ENCODE measurements at places on chromosomes 1 and 21.

- DNase-seq: no peak
Observed at GRCh38 chr1:46179138-46180081, 3.1 kb upstream of the P3R3URF start.

DNA sequence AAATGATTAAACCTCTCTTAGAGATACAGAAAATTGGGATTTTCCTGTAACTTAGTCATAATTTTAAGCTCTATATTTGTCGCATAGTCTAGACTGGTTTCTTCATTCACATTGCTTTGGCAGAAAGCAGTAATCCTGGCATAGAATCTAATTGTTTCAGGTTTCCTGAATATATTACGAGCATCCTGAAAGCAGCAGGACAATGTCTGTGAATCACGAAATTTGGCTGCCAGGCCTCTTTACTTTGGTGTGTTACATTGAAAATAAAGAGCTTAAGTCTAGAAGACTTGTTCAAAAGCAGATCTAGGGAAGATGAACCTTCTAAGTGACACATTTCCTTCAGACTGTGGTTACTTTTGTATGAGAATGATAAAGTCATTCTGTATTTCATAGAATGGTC, 72.2 kb downstream of the TDRD5 start:
- DNase-seq: no peak

GRCh38 chr1:18943914-18944572, 12.4 kb downstream of the IFFO2 start:
- DNase-seq: no peak

- no peak for DNase-seq
Observed at GRCh38 chr1:13769830-13770229, 69.8 kb downstream of the PRDM2 start.

- no peak for DNase-seq
Observed at GRCh38 chr1:59698386-59698785, 116.4 kb upstream of the HOOK1 start.

DNA sequence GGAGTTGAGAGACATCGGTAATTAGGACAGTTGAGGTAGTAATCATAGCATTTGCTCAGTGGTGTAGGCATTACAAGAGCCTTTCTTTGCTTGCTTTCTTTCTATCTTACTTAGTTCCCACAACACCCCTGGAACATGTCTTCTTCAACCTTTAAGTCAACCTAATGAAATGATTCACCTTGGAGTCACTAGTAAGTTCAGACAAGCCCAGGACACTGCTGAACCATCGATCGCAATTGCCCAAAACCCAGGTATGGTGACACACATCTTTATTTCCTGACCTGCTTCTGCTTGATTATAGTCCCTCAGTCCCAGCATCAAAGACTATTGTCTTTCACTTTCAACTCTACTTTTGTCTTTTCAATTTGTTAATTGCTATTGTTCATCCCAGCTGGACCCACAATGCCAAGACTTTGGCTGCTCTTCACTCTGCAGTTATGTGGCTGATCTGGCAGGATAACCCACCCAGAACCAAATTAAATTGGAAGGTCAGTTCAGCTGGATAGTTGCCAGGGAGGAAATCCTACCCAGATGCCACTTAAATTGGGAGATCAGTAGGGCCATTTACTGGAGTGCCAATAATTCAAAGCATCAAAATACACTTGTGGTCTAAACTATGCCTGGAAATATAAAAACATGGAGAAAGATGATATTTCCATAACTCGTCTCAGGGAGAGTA, 272.9 kb downstream of the RWDD3 start:
- no peak for DNase-seq

DNA sequence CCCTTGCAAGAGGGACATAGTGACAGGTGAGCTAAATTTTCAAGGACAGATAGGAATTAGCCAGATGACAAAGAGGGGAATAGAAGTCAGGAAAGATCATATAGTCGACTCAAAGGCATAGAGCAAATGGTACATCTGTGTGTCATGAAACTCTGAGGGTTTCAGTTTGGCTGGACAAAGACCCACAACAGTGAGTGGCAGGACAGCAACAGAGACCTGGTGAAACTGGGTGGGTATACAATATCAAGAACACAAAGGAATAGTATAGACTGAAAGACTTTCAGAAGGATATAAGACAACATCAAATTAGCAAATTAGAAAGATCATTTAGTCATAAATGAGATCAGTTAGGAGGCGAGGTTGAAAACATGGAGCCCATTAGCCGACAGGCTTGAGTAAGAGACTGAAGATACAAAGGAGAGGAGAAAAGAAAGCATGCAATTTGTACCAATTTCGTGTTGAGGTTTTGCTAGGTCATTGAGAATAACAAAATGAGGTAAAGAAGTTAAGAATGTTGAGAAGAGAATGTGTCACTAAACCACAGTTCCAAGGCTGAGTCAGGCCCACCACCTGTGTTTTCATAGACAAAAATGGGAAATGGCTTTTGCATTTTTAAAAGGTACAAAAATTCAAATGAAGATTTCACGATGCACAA, 213.8 kb downstream of the HHIPL2 start:
- no peak for DNase-seq

DNA sequence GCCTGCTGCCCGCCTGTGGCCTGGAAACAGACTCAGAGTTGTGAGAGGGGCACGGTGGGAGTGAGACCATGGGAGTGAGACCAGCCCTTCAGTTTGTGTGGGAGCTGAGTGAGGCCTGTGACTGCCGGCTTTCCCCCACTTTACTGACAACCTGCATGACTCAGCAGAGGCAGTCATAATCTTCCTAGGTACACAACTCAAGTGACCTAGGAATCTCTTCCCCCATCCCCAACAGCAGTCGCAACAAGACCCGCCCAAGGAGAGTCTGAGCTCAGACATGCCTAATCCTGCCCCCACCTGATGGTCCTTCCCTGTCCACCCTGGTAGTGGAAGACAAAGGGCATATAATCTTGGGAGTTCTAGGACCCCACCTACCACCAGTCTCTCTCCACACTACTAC, 44.2 kb downstream of the KLHL20 start:
- no peak for DNase-seq

GRCh38 chr1:208189716-208190115, 54.5 kb downstream of the PLXNA2 start:
- DNase-seq: no peak

GRCh38 chr1:90711696-90712095, 5.4 kb downstream of the BARHL2 start:
- no peak for DNase-seq

GRCh38 chr1:27203946-27204345, 30.5 kb upstream of the WDTC1 start:
- no peak for DNase-seq

DNA sequence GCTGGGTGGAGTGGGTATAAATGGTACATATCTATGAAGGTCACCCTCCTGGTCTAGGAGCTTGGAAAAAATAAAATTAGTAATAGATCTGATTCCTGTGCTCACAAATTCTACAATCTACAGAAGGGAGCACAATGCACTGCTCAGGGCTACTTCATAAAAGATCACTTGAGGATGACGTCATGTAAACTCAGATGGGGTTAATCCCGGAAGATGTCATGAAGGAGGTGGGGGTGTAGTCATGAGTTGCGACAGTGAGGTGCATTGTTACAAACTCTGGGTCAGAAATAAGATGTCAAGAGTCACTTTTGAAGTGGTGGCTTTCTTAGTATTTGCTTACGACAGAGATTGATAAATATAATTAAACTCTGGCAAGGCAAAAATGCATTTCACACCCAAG, 68.2 kb downstream of the LHX9 start:
- DNase-seq: no peak

GRCh38 chr1:220962031-220962751, 82.9 kb downstream of the HLX start:
- DNase-seq: no peak

GRCh38 chr1:151222130-151222529, 23.8 kb downstream of the PIP5K1A start:
- no peak for DNase-seq

DNA sequence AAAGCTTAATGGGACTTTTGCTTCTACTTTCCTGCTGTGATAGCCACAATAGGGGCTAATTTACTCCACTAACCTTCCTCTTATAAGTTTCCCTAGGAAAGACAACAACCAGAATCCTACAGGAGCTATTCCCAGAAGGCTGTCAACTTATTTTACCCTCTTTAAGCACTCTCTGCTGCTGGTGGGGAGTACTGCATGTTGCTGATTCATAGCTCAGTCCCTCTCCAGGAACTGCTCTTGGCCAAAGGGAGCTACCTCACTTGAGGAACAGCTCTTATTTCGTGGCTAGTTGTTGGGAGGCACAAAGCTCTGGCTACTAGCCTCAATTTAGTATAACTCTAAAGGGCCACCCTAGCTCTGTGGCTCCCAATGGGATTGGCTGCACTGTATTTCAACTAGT, 37.2 kb downstream of the ADSS2 start:
- no peak for DNase-seq

GRCh38 chr1:44425341-44426082, 20.5 kb downstream of the RNF220 start:
- no peak for DNase-seq
